ENCODE measurements at places on chromosomes 12 and 14.

- no peak for DNase-seq
These were observed 5.7 kb upstream of the CHGA start for GRCh38 chr14:92917041-92917940.

- no peak for DNase-seq
These were observed 1022.5 kb downstream of the BCL11B start for GRCh38 chr14:98249476-98249875.

DNA sequence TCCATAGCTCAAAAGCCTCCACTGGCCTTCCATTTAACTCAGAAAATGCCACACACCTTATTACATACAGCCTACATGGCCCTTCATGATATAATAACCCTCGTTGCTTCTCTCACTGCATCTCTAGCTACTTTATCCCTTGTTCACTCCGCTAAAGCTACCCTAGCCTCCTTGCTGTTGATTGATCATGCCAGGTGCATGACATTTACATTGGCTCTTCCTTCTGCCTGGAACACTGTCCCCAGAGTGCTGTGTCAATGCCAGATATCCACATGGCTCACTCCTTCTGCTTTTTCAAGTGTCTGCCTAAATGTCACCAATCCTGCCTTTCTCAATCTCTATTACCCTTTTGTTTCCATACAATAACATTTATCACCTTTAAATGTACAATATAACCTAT lies 58.3 kb downstream of the CAND1 start:
- no peak for DNase-seq

GRCh38 chr14:88255798-88256197 lies 67.3 kb downstream of the KCNK10 start:
- no peak for DNase-seq
